ENCODE measurements at places on chromosomes 2 and 18.

- DNase-seq, result no peak
Measured at GRCh38 chr18:74898965-74899364, 301.3 kb downstream of the ZNF407 start.

GRCh38 chr2:70684846-70685622 is 83.0 kb downstream of the ADD2 start:
- DNase-seq, result no peak

- no peak for DNase-seq
Measured at GRCh38 chr2:23569761-23570365, 184.9 kb downstream of the KLHL29 start.

- no peak for DNase-seq
Measured at GRCh38 chr2:166464187-166464586, 29.9 kb downstream of the SCN7A start.

DNA sequence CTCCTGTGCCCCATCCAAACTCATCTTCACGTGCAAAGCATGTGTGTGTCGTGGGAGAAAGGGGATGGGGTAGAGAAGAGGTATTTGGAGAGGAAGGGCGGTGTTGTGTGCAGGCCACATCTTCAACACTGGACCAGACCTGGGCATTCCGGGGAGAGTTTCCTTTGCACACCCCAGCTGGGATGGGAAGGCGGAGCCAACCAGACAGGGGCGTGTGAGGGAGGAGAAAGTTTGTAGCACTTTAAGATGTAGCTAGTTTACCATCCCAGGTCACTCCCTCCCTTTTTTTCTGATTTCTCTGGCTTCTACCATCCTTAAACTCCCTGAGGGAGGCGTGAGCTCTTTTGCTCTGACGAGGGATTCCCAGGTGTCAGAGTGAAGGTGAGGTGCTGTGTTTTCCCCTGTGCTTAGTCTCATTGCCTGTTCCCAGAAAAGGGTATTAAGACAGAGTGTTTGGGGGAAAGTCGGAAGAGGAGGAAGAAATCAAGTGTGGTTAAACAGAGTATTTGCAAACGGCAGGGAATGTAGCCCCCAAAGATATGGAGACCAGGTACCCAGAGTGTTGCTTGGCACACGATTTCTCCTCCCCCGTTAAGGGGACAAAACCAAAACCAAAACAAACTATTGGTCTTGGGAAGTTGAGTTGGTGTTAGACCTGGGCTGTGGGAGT is 1.6 kb downstream of the SETBP1 start:
- DNase-seq, result no peak

- no peak for DNase-seq
Measured at GRCh38 chr2:218513676-218514075, 54.5 kb downstream of the USP37 start.

- no peak for DNase-seq
Measured at GRCh38 chr2:105308382-105309146, 21.0 kb downstream of the TGFBRAP1 start.

DNA sequence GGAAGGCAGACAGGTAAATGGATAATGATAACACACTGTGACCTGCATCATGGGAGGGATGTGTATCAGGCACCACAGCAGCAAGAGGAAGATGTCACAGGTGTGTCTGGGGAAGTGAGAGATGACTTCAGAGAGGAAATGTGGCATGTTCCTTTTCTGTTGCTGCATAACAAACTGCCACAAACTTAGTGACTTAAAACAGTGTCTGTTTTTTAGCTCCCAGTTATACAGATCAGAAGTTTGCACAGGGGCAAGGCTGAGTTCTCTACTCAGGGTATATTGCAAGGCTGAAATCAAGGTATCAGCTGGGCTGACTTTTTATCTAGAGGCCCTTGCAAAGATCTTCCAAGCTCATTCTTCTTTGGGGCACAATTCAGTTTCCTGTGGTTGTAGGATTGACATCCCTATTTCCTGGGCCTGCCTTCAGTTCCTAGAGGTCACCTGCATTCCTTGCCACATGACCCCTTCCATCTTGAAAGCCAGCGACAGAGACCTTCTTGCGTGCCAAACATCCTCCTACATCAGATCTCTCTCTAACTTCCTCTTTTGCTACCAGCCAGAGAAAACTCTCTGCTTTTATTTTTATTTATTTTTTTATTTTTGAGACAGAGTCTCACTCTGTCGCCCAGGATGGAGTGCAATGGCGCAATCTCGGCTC is 2.1 kb upstream of the MAP3K2 start:
- DNase-seq, result peak; percentile 58

GRCh38 chr2:120161190-120161589 is 62.0 kb downstream of the TMEM185B start:
- no peak for DNase-seq

DNA sequence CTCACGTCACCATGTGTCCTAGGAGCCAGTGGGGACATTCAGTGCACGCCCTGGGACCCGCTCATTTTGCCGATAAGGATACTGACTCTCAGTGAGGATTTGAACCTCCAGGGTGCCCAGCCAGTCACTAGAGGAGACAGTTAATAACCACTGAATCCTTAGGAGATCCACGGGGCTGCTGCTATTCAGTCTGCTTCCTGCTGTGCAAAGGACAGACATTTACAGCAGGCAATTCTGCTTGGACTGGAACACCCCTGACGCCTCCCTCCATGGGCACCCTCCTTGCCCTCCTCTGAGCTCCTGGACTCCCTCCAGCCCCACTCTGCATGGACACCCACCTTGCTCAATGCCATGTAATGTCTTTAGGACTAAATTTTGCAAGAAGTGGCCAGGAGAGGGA is 265.5 kb downstream of the EIPR1 start:
- DNase-seq, result no peak

- no peak for DNase-seq
Measured at GRCh38 chr2:157152362-157152761, 105.1 kb upstream of the GALNT5 start.

DNA sequence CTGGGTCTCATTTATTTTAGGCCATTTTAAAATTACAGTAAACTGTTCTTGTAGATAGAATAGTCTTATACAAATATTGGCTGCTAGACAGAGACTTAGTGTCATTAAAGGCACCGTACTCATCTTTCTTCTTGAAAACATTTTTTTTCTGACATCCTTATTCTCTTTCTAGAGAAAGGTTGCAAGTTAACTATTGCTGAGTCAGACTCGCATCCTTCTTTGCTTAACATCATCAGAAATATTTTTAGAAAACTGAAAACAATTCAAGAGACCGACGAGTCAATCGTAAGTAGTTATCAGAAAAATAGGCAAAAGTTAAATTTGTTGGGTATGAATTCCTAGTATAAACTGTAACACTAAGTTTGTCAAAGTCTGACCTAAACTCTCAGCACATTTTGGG is 72.2 kb downstream of the HNMT start:
- DNase-seq, result no peak

DNA sequence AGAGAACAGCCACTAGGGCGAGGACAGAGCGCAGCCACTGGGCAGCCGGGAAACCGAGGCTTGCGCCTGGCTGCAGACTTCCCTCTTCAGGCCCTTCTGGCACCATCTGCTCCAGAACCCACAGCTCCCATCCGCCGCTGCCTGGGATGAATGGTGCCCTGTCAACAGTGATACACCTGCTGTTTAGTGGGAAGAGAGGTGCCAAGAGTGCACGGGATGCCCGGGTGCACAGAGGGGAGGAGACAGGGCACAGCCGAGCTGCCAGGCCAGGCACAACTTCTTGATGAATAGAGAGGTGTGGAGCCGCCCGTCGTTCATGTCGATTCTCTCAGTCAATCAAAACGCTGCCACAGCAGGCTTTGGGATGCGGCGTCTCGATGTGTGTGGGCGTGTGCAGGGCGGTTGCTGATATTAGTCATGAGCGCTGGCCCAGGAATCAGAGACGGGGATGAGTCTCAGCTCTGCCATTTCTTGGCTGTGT is 39.5 kb downstream of the RRM2 start:
- DNase-seq, result no peak

- peak; percentile 91 for DNase-seq
Measured at GRCh38 chr2:104443145-104443544, 410.8 kb upstream of the POU3F3 start.

- no peak for DNase-seq
Measured at GRCh38 chr2:54524226-54524991, 68.3 kb downstream of the SPTBN1 start.

DNA sequence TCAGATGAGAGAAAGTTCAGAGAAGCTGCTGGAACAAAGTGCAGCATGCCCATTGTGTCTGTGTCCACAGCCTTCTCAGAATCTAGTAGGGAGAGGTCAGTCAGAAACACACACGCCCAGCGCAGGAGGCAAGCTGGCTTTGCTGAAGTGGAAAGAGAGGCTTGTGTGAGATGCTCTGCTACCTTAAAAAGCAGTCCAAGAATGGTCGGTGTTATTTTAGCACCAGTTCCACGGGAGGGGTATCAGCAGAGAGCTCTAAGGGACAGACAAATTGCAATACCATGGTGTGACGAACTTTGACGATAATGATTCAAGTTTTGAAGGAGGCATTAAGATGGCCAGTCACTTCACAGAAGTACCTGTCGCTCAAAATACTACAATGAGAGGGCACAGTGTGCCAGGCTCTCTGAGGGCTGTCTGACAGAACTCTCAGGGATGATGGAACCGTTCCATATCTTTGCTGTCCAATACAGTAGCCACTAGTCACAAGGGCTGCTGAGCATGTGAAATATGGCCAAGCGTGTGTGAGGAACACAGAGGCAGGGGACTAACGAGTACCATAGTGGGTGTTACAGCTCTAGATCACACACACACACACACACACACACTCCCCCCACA is 237.5 kb upstream of the TMEM200C start:
- no peak for DNase-seq

- no peak for DNase-seq
Measured at GRCh38 chr2:99698896-99699295, 209.1 kb upstream of the REV1 start.

DNA sequence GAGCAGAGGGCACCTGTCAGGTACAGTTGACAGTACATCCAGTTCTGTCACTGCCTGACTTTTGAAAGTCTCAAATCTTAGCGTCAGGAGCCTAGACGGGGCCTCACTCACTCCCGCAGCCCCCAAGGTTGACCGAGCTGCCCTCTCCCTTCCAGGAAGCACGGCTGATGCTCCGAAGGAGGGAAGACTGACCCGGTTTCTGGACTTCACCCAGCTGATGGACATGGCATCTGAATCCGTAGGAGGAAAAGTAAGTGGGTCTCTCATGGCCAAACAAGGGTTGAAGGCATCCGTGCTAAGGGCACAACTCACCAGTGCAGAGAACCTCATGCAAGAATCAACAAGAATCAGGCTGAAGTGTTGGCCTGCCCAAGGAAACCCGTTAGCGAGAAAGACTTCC is 12.9 kb downstream of the ALLC start:
- no peak for DNase-seq

Measured in AML-193 (cell line).